Neural progenitor cell (in vitro differentiated cells): ENCODE measurements at places on chromosomes 7 and 10. TPM values are rescaled to one million over a fixed set of nuclear protein-coding genes. Genes with fewer than 3 reads are reported as not detected.

- DNase-seq = no peak
Observed at GRCh38 chr7:117683430-117684175, 189.6 kb downstream of the CTTNBP2 start.

DNA sequence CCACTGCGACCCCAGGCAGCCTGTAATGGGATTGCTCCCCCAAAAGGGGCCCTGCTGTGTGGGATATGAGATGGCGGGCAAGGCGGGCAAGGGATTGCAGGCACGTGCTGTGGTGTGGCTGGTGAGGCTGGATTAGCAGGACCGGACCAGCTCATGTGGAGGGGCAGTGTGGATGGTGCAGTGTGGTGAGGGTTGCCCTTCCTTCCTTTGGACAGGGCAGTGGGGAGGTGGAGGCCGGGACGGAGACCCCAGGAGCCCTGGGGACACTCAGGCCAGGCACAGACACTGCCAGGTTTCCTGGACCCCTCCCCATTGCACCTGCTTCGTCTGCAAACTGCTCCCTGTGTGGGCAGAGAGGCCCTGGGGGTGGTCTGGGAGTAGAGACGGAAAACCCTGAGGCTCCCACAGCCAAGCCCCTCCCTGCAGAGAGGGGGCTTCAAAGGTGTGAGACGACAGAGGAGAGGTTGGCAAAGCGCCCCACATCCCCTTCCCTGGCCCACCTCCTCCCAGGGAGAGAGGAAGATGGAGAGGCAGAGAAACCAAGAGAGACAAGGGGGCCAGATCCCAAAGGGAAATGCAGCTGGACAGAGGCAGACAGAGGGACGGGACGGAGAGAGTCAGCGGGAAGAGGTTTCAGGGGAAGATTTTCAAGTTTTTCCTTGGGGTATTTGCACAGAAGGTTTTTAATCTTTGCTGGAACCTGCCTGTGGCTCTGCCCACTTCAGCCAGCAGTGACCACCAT, 89.2 kb downstream of the MICALL2 start:
- peak; percentile 32 for DNase-seq

DNA sequence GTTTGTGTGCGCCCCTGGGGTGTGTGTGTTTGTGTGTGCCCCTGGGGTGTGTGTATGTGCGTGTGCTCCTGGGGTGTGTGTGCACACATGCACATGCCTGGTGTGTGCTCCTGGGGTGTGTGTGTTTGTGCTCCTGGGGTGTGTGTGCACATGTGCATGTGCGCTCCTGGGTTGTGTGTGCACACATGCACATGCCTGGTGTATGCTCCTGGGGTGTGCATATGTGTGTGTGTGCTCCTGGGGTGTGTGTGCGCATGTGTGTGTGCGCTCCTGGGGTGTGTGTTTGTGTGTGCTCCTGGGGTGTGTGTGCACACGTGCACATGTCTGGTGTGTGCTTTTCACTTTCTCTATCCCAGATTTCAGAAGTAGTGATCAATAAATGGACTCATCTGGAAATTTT, 321.0 kb downstream of the WDR37 start:
- no peak for DNase-seq

- DNase-seq = no peak
Observed at GRCh38 chr10:113754125-113754524, 2.6 kb downstream of the PLEKHS1 start.

DNA sequence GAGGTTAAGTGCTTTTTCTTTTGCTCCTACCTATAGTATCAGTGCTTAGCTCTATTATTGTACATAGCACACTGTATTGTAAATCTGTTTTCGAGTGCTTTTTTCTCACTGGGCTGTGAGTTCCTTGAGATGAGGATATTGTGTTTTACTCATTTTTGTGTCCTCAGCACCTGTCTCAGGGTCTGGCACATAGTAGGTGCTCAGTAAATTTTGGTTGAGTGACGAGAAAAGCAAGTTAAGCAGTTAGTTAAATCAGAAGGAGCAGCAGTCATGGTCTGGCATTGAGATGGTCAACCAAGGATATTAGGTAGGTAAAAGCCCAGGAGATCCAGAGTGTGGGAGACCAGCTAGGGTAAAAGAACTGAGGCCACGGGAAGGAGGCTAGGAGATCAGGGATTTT, 51.2 kb downstream of the AP3M1 start:
- no peak for DNase-seq

- no peak for DNase-seq
Observed at GRCh38 chr10:25683344-25683743, 250.7 kb upstream of the MYO3A start.

GRCh38 chr10:3482200-3482993, 302.6 kb downstream of the KLF6 start:
- DNase-seq = peak; percentile 85

DOCK4 gene
- total RNA-seq = 9.6 and 11.4 TPM in 2 replicates

- DNase-seq = peak; percentile 92
Observed at GRCh38 chr10:95601116-95601719, 40.0 kb upstream of the SORBS1 start.

- no peak for DNase-seq
Observed at GRCh38 chr7:135447748-135448147, 62.2 kb downstream of the CNOT4 start.

DNA sequence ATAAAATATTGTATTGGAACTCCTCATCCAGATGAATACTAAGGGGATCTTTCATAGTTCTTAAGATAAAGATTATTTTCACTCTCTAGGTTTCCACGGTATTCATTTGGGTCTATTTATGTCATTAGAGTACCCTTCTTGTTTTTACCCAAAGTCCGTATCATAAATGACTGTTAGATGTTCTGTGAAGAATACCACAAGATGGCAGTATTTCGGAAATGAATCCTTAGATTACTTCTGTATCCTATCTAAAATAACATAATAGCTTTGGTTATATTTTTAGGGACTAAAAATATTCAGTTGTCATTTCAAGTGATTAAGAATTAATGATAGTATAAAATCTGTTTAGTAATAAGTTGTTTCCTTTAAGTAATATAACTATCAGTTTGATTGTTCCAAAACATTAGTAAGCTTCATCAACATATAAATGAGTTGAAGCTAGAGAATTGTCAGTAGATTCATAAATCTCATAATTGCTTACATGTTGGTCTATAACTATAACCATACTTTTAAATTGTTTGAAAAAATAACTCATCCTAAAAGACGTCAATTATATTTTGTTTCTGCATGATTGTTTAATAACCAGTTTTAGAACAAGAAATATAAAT, 337.5 kb upstream of the KCND2 start:
- DNase-seq = peak; percentile 60

GRCh38 chr7:32255036-32255435, 184.8 kb upstream of the PDE1C start:
- DNase-seq = no peak

DNA sequence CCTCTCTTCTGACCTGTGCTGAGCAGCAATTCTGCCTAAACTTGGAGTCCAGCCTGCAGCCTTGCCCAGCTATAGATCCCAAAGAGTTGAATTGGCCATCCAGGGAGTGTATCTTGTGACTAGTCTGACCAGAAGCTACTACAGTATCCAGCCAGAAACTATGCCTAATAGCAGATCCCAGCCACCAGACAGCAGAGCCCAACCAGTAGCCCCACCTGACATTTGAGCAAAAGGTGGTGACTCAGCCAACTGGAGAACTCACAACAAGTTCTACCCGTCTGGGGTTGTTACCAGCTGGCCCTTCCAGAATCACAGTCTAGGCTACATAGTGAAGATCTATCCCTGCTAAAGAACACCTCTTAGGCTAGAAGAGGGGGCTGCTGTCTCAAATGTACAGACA, 315.0 kb downstream of the CRPPA start:
- no peak for DNase-seq

DNA sequence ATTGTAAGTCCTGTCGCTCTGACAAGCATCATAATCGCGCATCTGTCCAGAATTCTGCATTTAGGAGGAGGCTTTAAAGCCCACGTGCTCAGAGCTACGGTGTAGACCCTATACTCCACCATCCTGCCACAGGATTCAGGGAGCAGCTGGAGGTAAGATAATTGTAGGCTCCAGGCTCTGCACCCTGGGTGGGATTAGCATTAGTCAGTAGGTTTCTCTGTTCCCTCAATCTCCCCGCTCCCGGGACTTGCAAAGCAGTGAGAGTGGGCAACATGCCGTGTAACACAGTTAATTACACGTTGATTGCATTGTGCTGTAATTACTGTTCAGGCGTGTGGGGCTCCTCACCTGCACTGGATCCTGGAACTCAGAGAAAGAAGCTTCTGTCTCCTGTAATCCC, 89.3 kb upstream of the CUX1 start:
- peak; percentile 57 for DNase-seq

CDHR1 gene
- 1.4 and 2.7 TPM in 2 replicates for total RNA-seq

FKBP6 gene
- total RNA-seq = not detected in 2 replicates

GRCh38 chr10:71029411-71029892, 141.1 kb upstream of the PCBD1 start:
- no peak for DNase-seq

GRCh38 chr10:17907641-17908040, 44.1 kb upstream of the SLC39A12 start:
- DNase-seq = no peak

GRCh38 chr7:134429481-134429880, 29.4 kb downstream of the AKR1B1 start:
- DNase-seq = no peak

GRCh38 chr10:124013916-124014315, 79.5 kb downstream of the CHST15 start:
- DNase-seq = no peak

DNA sequence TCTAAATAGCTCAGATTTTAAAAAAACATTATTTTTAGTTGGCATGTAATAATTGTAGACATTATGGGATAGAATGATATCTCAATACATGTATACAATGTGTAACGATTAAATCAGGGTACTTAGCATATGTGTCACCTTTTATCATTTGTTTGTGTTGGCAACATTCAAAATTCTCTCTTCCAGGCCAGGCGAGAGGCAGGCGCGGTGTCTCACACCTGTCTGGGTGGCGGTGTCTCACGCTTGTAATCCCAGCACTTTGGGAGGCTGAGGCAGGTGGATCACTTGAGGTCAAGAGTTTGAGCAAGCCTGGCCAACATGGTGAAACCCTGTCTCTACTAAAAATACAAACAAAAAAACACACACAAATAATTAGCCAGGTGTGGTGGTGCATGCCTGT, 151.7 kb downstream of the RTKN2 start:
- no peak for DNase-seq
